ENCODE measurements at places on chromosomes 6 and 20. TPM values are rescaled to one million over a fixed set of nuclear protein-coding genes. Genes with fewer than 3 reads are reported as not detected.

DNA sequence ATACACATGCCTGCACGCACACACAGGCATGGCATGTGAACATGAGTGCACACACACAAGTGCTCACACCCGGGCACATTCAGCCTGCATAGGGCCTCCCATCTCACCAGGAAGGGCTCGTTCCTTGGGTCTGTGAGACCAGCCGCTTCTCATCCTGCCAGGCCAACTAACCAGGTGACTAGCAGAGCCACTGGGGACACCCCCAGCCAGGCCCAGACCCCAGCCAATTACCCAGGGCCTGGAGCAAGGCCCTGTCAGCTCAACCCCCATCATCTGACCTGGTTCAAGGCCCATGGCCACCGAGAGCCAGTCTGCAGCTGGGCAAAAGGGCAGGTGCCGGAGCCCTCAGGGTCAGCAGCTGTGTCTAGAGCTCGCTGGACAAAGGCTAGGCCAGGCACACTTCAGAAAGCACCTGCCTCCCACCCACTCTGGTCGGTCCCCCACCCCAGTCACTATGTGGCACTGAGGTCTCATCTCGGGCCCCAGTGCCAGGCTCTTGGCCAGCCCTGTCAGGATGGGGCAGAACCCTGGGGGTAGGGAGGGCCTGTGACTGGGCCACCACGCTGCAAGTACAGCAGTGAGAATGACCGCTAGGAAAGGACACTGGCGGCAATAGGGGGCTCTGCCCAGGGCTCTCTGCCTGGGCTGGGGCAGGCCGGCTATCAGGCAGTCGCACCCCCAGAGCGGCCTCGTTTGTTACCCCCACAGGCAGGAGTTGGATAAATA lies 26.8 kb upstream of the MRGBP start:
- no peak for DNase-seq

GRM1 gene
- total RNA-seq = not detected

DNA sequence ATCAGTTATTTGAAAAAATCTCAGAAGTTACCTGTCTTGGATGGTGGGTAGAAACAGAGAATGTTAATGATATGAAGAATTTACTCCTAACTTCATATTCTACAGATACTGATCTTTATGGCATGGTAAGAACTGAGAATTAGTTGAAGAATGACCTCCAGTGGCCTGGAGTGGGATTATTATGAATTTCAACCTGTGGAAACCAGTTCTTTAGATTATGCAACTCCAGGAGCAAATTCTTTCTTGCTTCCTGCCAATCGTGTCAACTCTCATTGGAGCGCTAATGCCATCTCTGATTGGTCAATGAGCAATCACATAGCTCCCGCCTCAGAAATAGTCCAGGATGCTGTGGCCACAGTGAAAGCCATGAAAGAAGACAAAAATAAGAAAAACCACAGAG lies 40.6 kb downstream of the LYRM2 start:
- DNase-seq = no peak

PTK7 gene
- 105 TPM for total RNA-seq
